ENCODE measurements at places on chromosomes 7 and 10.

- DNase-seq: no peak
Measured at GRCh38 chr10:117546581-117547015, 4.1 kb downstream of the EMX2 start.

DNA sequence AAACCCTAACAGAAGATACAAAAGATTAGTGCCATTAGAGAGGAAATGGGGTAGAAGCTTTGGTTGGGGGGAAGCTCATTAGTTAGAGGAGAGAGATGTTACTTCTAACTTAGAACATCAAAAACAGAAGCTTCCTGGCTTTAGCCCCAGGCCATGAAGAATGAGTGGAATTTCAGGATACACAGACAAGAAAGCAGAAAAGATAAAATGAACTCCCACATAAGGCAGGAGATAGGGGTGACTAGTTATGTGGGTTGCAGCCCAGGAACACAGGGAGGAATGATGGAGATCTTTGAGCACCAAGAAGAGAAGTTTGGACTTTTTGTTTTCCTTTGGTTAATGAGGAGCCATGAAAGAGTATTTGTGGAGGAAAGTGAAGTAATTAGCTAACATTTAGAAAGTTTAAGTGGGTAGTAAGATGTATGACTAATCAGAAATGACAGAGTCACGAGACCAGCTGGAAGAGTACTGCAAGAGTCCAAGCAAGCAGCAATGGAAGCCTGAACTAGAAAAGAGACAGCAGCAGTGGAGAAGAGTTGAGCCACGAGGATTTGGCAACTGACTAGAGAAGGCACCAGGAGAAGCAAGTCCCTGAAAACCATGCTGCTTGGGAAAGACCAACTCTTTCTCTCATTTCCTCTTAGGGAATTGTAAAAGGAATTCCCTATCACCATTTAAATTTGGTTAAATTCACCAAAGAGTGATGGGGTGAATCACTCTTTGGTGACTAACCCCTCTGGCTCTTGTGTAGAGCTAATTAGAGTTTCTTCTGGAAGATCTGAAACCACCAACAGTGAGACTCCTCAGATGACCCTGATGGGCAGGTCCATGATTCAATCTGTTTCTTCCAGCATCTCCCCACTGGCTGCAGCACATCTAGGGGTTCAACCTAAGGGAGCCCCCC is 131.9 kb downstream of the KCNMA1 start:
- no peak for DNase-seq

DNA sequence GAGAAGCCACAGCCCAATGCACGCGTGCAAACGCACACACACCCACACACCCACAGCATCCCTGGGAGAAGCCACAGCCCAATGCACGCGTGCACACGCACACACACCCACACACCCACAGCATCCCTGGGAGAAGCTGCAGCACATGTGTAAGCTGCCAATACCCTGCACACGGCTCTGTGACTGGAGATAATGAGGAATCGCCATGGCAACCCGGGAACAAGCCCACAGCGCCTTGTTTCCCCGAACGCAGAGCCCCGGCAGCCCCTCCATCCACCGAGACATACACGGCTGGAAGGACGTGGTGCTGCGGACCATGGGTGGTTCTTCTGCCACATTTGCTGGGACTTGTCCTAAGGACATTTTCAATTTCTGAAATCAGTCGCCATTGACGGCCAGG is 221.3 kb downstream of the PTPRN2 start:
- DNase-seq: no peak

GRCh38 chr10:43261578-43262396 is 5.1 kb downstream of the RASGEF1A start:
- DNase-seq: peak; percentile 15

- DNase-seq: no peak
Measured at GRCh38 chr10:131071721-131072120, 239.8 kb downstream of the TCERG1L start.

DNA sequence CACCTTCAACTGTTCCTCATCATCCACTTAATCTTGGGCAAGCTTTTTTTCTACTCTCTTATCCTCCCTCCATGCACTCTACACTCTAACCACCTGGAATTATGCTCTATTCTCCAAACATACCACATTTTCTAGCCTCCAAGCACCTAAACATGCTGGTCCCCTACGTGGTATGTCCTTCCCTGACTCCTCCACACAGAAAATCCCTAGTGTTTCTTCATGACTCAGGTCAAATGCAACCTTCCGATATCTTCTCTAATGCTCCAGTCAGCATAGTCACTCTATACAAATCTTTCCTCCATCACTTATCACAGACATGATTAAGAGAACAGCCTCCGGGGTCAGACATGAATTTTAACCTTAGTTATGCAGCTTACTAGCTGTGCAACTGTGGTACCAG is 68.8 kb downstream of the ARMH3 start:
- DNase-seq: no peak

DNA sequence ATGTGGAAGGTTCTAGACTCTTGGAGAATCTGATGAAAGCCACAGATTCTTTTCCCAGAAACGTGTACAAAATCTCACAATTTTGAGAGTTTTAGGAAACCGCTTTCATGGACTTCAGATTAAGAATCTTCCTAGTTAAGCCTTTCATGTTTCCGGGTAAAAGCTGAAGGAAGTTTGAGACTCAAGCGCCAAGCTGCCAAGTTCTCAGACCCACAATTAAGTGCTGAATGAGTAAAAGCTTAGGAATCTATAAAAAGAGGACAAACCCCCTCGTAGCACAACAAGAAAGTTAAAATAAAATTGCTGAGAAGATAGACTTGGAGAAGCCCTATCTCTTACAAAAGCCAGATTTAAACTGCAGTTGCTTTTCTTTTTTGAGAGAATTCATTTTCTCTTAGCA is 99.6 kb downstream of the ST8SIA6 start:
- no peak for DNase-seq

DNA sequence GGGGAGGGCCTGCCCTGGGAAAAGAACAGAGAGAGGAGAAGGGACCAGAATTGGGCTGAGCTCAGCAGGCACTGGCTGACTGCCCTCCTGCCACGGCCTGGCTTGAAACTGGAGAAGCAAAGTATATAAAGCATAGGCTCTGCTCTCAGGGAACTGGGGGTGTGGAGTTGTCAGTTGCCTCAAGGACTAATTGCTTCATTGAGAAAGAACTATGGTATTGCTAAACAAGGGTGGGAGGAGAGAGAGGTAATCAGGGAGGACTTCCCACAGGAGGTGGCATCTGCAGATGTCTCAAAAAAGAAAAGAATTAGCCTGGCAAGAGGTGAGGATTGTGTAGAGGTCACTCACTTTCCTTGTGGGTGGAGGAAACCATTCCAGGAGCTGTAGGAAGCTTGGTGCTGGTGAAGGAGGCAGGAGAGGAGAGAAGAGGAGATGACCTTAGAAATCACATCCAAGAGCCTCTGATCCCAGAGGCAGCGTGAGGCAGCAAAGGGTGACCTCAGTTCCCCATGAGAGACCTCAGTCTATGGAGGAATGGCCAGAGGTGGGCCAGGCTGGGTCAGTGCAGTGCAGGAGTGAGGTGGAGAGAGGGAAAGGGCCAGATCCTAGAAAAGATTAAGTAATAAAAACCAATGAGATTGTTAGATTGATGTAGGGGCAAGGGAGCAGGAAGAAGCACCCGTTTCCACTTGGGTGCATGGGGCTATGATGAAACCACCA is 2.4 kb downstream of the PILRB start:
- DNase-seq: no peak

DNA sequence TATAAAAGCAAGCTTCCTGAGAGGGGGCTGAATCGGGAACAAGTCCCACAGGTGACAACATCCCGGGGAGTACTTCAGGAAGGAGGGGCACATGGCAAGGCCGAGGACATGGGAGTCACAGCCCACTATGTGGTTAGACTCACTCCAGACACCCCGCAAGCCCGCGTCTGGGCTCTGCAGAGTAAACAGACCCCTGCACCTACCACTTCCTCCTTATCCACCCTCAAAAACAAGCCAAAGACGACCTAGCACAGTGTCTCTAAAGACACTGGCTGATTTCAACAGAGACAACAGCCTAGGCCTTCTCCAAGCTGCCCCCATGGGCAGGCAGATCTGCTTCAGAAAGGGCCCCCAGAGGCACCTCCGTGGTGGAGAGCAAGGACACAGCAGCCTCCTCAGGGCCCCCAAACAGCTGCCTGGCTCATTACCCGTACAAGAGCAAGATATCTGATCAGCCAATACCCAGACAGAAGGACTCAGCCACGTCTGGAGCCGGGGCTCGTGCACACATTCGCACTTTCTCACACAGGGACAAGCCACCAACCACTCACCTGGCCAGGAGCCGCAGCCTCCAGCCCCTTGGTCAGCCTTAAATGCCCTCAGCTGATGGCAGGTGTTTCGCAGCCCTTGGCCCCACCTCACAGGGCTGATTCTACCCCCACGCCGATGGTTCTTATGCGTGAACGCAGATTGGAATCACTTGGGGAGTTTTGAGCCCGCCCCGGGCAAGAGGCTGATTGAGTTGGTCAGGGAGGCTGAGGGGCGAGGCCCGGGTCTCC is 10.7 kb upstream of the KPNA7 start:
- DNase-seq: no peak

GRCh38 chr7:66454600-66455225 is 174.0 kb upstream of the KCTD7 start:
- DNase-seq: no peak

GRCh38 chr7:71350680-71351079 is 218.7 kb downstream of the GALNT17 start:
- DNase-seq: no peak

DNA sequence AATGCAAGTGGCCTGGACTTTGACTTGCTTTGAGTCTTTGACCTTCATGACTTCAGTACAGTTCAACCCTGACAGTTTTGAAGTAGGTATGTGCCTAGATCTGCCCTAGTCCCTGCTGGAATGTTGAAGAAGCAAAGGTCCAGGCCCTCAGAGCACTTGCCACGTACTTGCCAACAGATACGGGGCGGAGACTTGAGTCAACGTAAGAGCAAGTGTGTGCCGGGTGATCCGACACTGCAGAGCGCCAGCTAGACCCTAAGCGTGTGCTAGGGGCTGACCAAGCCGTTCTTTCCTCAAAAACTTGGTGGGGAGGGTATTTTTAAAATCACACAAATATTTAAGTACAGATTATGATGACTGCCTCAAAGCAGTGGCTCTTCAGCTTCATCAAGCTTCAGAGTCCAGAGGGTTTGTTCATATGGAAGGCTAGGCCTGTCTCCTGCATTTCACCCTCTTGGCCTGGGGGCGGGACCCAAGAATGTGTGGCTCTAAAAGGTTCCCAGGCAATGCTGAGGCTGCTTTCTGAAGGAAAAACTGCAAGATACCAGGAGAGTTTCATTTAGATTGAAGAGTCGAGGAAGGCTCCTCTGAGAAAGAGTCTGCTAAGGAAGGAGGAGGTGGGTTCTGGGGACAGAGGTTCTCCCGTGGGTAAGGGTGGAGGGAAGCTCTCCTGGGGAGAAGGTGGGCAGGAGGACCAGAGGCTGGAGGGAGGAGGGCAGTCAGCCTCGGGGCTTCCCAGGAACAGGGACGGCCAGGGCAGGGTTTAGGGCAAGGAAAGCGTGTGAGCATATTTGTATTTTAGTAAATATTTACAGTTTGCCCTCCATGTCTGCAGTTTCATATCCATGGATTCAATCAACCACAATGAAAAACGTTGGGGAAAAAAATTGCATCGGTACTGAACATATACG is 160.3 kb downstream of the EGFR start:
- DNase-seq: no peak

DNA sequence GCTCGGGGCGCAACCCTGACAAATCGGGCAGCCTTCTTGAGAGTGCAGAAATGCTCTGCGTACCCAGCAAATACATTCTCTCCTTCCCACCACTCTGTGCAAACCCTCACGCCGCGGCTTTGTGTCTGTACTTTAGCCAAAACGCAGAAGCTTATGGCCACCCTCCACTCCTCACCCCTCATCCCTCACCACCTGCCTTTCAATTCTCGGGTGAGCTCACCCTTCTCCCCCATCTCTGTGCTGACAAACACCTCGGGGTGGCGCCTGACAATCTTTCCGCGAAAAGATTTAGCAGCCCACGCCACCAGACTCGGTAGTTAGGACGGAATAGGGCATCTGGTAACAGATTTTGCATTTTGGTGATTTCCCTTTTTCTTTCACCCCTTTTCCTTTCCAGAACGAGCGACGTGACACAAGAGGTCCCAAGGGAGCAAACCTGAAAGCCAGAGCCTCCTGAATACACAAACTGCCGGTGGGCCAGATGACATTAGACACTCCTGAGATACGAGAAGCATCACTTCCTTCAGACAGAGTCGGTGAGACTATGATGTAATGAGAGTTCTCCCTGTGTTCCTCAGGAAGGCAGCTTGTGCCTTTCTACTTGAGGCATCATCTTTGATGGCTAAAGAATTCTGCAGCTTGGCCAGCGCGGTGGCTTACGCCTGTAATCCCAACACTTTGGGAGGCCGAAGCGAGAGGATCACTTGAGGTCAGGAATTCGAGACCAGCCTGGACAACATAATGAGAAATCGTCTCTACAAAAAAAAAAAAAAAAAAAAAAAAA is 671 bp upstream of the ATAD1 start:
- peak; percentile 2 for DNase-seq

GRCh38 chr7:5225616-5226290 is 35.7 kb downstream of the WIPI2 start:
- no peak for DNase-seq

GRCh38 chr7:303884-304573 is 14.1 kb downstream of the FOXL3 start:
- no peak for DNase-seq

- DNase-seq: no peak
Measured at GRCh38 chr10:1661859-1662437, 75.4 kb downstream of the ADARB2 start.

DNA sequence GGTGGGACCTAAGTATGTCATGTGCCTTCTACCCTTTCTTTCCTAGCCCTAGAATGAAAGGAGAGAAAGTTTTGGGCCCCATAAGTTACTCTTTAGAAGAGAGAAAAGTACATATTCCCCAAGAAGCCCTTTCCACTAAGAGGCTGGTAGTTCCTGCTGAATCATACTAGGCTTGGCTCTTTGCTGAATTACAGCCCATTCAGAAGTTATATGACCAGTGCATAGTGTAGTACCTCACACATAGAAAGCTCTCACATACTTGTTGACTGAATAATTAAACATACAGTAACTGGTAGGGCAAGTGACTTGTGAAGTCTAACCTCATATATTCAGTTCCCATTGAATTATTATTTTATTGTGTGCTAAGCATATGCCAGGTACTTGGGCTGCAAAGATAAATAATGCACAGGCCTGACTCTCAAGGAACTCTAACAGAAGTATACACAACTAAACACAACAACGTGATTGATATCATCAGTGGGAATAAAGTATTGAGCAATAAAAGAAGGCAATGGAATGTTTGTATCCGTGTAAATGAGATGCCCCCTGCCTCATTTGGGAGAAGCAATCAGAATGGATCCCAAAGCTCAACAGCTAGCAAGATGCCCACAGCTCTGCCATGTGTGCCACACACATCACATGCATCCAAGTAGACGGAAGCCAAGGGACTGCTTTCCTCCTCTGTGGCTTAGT is 38.9 kb upstream of the UBN2 start:
- DNase-seq: no peak

DNA sequence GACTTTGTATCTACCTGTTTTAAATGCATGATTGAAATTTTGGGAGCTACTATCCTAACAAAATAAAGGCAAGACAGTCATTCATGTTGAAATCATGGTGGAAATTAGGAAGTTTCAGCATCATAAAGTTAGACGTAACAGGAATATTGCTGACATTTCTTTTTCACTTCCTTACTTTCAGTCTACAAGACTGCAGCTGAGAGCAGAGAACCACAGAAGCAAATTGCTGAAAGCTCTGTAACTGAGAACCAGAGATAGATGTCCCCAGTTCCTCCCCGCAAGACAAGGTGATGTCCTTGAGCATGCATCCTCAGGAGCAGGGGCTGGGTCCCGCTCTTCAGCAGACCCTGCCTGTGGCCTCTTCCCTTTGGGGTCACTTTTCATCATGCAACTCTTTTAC is 466.3 kb upstream of the POM121L12 start:
- no peak for DNase-seq

- DNase-seq: no peak
Measured at GRCh38 chr10:69268761-69269416, 9.4 kb upstream of the HK1 start.
